ENCODE measurements at places on chromosomes 1 and 21. TPM values are rescaled to one million over a fixed set of nuclear protein-coding genes. Genes with fewer than 3 reads are reported as not detected.

Gene CNKSR1
- 0.22 TPM for total RNA-seq

Gene CA6
- not detected for total RNA-seq

Gene ELK4
- total RNA-seq = 16.6 TPM

Gene TMEM82
- total RNA-seq = not detected

Gene HES4
- 16.8 TPM for total RNA-seq

Gene CD1C
- not detected for total RNA-seq

Gene KCNK2
- 0.44 TPM for total RNA-seq

Data from placental pericyte (primary cell).